ENCODE measurements at places on chromosomes 3 and 15.
A peak's percentile ranks its signal among the peaks of the same experiment; 100 is the strongest.

- no peak for DNase-seq
Measured at GRCh38 chr15:92415639-92416297, 22.1 kb downstream of the ST8SIA2 start.

DNA sequence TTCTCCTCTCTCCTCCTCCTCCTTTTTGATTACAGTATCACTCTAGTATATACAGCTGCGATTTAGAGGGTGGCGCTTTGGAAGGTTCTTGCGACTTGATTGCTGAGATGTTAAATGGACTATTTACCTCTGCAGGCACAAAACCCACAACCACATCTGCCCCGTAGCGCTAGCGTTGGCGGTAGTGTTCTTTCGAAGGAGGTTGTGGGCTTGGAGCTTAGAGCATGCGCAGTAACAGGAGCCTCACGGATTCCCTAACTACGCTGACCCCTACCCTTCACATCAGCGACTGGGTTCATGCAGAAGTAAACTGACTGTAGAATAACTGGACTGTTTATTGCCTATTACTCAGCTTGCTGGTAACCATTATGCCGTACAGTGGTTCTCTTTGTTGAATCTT, 58.0 kb downstream of the CGGBP1 start:
- DNase-seq = peak; percentile 7

- no peak for DNase-seq
Measured at GRCh38 chr3:47701388-47701787, 80.3 kb downstream of the SMARCC1 start.

DNA sequence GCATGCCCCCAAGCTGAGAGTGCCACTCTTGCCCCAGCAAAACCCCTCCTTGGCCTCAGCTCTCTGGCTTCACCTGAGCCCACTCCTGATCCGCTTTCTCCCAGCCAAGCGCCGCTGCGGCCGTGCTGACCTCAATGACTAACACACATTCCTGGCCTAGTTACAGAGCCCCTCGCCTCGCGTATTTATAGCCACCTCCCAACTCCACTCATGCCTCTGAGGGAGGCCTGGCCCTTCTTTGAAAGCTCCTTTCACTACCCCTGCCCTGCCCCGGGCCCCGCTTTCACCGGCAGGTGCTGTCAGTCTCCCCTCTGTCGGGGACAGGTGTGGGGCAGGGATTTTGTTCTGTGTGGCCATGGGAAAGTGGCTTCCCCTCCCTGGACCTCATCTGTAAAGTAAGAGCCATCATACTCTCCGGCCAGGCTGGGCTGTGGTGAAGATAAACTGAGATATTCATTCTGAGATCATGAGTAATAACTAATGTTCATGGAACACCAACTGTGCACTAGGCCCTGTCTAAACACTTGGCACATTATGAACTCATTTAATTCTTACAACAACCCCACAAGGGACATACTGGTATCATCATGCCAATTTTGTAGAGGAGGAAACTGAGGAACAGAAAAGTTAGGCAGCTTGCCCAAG, 13.2 kb upstream of the ATP2B2 start:
- DNase-seq = no peak

GRCh38 chr3:2948882-2949281, 161.3 kb downstream of the IL5RA start:
- DNase-seq = no peak

DNA sequence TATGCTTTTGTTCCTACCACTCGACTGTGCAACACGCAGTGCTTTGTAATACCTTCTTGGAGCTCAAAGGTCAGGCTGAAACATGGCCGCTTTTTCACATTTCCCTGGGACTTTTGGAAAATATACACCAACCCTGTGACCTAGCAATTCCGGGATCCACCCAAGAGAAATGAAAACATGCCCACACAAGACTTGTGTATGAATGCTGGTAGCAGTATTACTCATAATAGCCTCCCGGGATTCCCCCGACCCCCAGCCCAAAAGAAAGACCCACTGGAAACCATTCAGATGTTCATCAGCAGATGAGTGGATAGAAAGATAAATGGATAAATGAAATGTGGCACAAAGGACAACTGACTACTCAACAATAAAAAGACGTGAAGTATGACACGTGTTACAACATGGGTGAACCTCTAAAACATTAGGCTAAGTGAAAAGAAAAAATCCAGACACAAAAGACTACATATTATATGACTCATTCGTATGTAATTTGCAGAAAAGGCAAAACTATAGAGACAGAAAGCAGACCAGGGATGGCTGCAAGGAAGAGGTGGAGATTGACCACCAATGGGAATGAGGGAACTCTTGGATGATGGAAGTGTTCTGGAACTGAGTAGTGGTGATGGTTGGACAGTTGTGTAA, 104.1 kb downstream of the PGPEP1L start:
- DNase-seq = no peak

GRCh38 chr3:105385819-105386508, 19.3 kb downstream of the ALCAM start:
- DNase-seq = no peak

DNA sequence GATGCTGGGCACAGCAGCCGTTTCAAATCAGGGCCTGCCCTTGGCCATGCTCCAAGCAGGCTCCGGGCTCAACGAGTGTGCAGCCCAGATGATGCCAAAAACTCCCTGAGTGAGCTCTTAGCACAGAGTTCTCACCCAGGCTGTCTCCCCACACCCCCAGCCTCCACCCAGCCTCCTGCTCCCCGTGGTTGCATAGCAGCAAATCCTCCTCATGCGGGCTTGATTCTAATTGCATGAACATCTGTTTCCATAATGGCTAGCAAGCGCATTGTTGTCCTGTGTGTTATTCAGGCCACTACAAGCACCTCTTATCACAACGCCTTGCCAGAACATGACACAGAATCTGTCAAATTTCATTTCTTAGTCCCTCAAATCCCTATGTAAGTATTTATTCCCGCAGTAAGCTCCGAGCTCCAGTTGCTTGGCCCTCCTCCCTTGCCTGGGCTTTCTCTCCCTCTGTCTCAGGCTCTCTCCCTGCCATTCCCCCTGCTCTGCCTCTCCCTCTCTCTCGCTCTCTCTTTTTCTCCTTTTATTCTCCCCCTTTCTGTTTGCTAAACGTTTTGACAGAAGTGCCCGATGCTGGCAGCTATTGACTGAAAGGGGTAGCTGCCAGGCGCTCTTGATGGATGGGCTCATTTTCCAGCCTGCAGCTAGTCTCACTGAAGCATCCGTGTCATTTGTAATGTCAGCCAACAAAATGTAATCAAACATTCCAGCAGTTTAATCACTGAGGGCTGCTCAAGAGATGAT, 306.5 kb downstream of the IL20RB start:
- DNase-seq = no peak

DNA sequence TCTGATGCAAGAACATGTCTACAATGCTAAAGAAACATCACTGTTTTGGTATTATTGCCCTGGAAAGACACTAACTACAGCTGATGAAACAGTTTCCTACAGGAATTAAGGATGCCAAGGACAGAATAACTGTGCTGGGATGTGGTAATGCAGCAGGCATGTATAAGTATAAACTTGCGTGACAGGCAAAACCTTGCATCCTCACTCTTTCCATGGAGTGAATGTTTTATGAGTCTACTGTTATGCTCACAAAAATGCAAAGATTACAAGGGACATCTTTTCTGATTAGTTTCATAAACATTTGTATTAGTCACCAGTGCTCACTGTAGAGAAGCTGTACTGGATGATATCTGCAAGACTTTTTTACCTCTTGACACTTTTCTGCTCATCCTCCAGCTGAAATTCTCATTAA, 143.6 kb downstream of the NAALADL2 start:
- no peak for DNase-seq

DNA sequence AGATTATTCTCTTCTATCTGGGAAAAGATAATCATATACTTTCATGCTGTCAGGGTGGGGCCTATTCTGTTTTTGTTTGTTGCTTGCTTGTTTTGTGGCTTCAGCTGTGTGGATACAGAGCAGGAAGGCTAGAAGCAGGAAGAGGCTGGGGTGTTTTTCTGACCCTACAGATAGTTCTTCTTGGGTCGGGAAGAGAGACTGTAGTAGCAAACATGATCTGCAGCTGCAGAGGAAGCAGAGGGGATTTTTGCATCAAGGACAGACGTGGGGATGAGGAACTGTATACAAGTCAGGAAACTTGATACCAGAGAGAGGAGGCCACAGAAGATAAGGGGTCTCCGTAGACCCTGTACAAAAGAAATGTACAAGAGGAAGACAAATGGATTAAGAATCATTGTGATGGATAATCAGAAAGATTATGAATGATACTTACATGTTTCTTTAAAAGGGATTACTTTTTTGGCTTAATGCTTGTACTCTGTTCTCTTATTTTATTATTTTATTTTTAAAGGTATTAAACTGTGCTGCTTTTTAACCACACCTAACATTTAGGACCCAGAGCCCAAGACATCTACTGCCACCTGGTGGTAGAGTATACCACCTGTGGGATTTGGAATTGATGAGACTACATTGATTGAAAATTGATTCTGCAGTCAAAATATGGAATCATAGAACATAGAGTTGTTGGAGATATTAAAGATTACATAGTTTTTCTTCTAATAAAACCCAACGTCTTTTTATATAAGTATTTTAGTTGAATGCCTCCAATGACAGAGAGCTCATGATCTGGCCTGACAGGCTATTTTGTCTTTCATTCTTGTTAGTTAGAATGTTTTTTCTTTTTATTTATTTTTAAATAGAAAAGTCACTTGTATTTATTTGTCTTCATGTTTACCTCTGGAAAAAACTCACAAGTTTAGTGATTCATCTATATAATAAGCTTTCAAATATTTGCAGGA, 87.3 kb upstream of the ROPN1 start:
- DNase-seq = peak; percentile 22

DNA sequence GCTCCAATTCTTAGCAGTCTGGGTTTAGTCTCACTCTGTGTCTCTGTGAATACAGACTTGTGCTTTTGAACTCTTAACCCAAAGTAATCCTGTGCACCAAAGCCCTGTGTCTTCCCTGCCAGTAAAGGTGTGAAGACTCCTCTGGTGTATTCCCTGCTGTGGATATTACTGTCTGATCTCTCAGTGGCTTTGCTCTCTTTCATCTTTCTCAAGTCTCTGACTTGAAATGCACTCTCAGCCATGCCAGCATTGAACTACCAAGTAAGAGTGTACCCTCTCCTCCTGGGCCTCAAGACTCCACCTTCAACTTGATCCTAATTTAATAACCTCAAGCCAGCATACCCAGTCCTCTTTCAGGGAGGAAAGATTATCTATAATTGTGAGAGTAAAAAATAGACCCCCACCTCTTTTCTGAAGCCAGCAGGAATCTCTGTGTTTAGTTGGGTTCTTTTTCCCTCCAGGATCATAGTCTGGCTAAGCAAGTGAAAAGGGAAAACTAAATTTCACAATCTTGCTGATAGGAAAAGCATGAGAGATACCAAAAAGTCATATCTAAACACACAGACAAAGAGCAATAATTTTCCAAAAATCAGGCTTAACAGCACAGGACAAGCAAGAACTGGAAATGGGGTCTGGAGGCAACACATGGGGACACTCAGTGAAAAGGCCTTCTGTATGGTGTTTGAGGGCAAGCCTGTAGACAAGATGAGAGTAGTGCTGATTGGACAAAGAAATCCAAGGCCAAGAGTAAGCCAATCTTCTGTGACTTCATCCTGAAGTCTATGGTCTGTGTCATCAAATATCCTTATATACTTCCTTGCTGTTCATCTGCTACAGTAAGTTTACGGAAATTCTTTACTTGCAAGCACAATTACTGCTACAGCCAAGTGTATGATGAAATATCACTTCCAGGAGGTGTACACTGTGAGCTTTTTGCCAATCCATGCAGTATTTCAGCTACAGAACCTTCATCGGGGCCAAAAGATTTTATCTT, 296.1 kb upstream of the TGFBR2 start:
- no peak for DNase-seq

- no peak for DNase-seq
Measured at GRCh38 chr3:150300852-150301517, 107.1 kb upstream of the TSC22D2 start.

DNA sequence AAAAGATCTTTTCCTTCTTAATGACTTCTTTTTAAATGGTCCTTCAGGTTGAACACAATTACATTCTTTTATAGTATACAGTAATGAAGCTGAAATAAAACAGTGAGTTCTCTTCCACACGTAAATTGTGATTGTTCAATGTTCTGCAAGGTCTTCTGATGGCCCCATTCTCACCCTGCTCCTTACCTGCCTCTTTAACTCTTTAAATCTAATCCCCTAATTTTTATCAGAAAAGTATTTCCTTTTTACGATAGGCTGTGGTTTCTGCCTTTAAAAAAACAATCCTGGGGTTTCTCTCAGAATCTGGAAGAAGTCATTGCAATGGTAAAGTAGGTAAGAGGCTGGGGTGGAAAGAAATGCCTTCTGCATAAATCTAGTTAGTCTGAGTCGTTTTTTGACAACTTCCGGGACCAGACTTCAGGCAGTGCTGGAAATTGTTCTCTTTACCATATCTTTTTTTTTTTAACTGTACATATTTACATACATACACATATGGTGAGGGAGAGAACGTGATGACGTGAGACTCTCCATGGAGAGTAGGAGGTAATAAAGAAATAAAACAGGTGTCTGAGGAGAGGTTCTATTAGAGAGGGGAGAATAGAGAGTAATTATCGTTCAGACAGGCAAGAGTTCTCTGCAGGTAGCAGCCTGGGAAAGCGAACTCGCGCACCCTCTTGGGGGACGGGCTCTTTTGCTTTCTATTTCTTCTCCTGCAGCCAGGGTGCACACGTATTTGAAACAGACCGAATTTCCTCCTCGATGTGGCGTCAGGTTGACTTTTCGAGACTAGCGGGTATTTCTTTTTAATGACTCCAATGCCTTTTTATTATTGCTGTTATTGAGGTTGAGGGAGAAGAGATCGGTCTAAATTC, at the start of gene SIDT1:
Gene SIDT1, plus strand, starts transcription at position 730 of the 872 bp plus-strand sequence. CDS start 467 bp downstream, outside the sequence.
- no peak for DNase-seq

DNA sequence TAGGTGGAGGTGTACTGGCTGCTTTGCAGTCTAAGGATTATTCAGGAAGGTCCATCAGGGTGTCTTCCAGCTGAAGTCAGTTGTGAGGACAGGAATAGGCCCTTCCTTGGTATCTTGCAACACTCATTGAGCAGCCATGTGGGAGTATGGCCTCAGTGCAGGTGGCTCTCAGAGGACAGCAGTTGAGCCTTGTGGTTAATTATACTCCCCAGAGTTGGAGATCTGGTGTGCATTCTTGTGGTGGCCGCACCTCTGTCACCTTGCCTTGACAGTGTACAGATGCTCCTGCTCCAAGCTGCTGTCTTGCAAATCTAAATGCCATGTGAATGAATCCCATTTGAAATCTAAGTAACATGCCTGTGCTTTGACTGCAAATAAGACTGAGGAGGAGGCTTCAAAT, 339.9 kb upstream of the BCHE start:
- no peak for DNase-seq

DNA sequence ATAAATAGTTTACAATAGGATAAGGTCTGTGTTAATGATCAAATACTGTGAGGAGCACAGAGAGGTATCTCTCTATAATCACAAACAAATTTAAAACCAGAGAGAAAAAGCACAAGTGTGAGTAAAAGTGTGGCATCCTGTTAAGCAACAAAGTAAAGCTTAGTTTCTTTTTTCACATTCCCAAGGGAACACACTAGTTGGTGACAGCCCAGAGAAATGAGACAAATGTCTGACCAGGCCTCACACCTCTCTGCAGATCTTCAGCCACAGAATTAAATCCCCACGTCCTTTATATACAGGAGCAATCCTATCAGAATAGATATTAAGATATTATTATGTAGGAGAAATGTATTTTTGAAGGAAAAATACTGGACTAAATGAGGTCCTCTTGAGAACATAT, 2.7 kb downstream of the FBN1 start:
- no peak for DNase-seq
